H7 (cell line): ENCODE measurements at places on chromosomes 11 and 22. TPM values are rescaled to one million over a fixed set of nuclear protein-coding genes. Genes with fewer than 3 reads are reported as not detected.

Gene E2F8
- 4.4 and 5.6 TPM in 2 replicates for total RNA-seq

Gene OR52N4
- total RNA-seq, result not detected in 2 replicates

Gene ROBO4
- total RNA-seq, result not detected in 2 replicates

GRCh38 chr11:114812733-114813132 lies 134.4 kb downstream of the NXPE2 start:
- DNase-seq, result no peak

DNA sequence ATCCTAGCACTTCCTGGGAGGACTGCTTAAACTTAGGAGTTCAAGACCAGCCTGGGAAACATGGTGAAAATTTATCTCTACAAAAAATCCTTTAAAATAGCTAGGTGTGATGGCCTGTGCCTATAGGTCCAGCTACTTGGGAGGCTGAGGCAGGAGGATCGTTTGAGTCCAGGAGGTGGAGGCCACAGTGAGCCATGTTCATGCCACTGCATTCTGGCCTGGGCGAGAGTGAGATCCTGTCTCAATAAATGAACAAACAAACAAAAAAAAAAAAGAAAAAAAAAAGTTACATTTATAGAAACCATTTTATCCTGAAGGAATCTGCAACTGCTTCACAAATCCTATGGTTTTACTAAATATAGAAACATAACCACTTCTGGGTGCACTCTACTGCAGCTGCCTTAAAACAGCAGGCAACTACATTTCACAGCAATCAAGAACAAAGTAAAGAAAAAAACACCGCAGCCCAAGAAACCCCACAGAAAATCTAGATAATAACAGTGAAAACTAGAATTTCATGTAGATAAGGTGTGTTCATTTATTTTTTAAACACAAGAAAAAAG lies 75.9 kb upstream of the GAB2 start:
- no peak for DNase-seq

Gene C11orf42
- total RNA-seq, result not detected in 2 replicates

- peak; percentile 99 for DNase-seq
Observed at GRCh38 chr11:57311109-57311936, 13.4 kb downstream of the TNKS1BP1 start.

Gene RASL10A
- 4.2 and 5.1 TPM in 2 replicates for total RNA-seq

DNA sequence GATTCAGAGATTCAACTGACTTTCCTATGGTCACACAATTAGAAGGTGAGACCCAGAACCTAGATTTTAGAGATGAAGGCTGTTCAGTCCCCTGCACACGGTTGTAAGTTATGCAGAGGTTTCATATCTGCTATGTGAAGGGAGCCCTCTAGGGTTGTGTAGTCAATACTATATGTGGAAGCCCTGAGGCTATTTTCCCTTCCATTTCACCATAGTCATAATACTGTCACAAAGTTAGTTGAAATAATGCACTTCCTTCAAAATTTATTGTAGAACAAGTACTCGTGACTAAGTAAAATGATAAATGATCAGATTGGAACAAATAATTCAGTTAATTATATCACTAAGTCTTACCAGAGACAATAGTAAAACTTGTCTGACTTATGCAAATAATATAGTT lies 48.8 kb downstream of the ENDOD1 start:
- no peak for DNase-seq

Gene SH3BP1
- 30.0 and 35.2 TPM in 2 replicates for total RNA-seq

DNA sequence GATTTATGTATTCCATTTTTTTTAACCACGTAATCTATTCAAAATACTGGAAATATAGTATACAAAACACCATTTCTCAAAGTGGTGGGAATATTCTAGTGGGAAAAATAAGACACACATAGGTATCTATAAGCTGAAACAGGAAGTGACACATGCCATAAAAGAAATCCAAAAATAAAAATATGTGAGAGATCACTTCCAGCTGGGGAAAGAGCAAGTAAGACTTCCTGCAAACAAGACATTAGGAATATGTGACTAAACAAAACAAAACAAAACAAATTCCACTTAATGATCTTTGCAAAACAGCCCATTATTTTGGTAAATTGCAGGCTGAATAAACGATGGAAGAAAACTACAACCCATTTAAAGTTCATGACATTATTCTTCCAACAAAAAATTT lies 107.3 kb upstream of the CEP126 start:
- DNase-seq, result no peak

Gene KRTAP5-9
- total RNA-seq, result not detected in 2 replicates

Gene DRICH1
- not detected in 2 replicates for total RNA-seq

- DNase-seq, result peak; percentile 99
Observed at GRCh38 chr22:50599816-50600455, 657 bp upstream of the MAPK8IP2 start.

DNA sequence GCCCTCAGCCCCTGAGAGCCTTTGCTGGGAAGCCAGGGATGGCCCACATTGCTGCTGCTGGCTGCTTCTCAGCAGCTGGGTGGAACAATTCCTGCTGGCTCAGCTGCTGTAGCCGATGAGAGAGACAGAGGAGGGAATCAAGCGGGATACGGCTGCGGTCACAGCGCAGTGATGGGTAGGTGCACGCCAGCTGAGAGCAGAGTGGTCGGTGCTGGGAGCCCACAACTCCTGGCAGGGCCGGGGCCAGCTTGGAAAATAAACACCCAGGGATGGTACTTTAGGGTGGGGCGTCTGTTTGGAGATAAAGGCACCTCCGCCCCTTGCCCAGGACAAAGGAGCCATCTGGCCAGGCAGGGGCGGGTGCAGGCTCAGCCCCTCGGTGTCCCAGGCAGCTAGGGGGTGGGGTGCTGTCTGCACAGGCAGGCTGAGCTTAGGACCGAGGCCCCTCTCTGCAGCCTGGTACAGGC lies 480.5 kb downstream of the MIAT start:
- no peak for DNase-seq

- DNase-seq, result peak; percentile 60
Observed at GRCh38 chr11:132999516-132999915, 532.8 kb downstream of the OPCML start.

DNA sequence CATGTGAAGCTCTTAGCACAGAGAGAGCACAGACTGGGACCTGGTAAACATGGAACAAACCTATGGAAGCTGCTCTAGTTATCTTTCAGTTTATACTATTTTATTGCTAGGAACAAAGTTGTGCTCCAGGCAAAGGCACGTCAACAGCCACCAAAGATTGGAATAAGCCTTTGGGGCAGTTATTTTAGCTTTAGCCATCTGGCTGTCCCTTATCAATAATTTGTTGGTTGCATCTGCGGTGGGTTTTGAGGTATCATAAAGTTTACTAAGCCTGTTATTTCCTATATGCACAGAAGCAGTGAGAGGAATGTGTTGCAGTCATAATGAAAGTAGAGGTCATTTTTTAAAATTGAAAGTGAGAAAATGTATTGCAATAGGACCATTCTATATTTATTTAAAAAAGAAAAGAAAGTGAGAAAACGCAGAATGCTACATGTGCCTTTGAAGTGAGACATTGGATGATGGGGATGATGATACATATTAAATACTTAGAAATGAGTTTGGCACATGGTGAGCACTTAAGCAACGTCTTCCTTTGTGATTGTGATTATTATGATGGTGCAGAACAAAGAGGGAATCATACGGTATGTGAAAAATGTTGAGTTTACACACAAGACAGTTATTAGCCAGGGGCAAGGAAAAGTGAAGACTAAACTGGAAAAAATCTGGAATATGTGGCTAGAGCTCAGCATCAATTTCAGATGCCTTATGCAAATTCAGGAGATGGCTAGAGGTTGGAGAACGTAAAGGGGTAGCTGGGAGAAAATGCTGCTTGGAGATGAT lies 58.3 kb downstream of the PRR5L start:
- no peak for DNase-seq

DNA sequence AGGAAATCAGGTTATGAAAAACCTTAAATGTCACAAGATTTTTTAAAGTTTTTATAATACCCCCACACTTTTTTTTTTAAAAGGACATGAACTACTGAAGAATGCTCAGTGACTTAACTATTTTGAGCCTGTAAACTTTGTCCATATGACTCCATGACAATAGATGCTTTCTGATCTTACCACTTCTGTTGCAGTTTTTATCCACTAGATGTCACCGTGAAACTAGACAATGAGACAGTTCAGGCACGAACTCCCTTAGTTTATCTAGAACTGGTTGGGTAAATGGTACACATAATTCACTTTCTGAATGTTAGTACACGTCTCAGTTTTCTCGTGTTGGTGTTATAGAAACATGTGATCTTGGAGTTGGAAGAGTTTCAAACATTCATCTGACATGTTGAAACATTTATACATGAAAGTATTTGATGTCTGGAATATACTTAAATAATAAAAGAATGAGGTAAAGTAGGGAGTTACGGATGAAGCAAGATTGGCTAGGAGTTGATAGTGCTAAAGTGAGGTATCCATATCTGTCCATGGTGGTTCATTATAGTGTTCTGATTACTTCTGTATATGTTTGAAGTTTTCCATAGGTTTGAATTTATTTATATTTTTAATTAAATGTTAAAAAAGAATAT lies 8.1 kb downstream of the CCDC15 start:
- DNase-seq, result peak; percentile 39
